Urinary bladder (tissue), 4 donors: ENCODE measurements at places on chromosomes 4 and X. TPM values are rescaled to one million over a fixed set of nuclear protein-coding genes. Genes with fewer than 3 reads are reported as not detected.

The RS1 gene
- total RNA-seq: not detected

The ITGB1BP2 gene
- total RNA-seq: 19.6 TPM

The NR0B1 gene
- total RNA-seq: not detected

The FGFR3 gene
- 26.5 TPM for total RNA-seq

The STK26 gene
- 26.3 TPM for total RNA-seq

DNA sequence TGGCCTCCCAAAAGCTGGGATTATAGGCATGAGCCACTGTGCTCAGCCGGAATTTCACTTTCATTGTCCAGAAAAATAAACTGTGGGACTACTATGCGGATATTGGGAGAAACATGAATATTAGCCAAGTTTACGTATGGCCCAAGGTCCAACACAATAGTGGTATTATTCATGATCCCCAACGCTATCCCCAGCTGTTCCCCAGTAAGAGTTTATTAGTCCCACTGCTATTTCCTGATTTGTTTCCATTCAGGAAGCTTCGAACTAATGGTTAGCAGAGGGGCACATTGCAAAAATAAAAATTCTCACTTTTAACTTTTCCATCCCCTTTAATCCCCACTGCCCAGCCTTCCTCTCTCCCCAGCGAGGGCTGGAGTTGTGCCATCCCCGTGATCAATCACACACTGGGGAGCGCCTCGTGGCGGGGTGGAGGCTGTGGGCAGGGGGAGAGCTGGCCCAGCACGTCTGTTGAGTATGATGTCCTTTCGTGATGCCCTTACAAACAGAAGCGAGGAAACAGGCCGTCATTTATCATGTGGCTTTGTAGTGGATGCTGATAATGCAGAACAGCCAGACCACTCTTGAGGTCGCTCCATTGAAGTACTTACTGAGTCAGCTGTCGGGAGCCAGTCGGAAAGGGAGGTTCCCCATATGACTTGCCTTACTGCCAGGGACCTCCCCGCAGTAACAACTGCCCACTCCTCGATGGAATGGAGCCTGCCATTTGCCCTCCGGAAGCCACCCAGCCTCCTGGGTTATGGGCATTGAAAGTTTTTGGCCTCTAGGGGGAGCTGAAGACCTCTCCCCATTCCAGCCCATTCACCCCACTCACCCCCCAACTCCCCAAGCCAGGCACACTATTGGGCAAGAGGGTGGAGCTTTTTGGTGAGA is 117.0 kb downstream of the KDR start:
- DNase-seq: no peak

DNA sequence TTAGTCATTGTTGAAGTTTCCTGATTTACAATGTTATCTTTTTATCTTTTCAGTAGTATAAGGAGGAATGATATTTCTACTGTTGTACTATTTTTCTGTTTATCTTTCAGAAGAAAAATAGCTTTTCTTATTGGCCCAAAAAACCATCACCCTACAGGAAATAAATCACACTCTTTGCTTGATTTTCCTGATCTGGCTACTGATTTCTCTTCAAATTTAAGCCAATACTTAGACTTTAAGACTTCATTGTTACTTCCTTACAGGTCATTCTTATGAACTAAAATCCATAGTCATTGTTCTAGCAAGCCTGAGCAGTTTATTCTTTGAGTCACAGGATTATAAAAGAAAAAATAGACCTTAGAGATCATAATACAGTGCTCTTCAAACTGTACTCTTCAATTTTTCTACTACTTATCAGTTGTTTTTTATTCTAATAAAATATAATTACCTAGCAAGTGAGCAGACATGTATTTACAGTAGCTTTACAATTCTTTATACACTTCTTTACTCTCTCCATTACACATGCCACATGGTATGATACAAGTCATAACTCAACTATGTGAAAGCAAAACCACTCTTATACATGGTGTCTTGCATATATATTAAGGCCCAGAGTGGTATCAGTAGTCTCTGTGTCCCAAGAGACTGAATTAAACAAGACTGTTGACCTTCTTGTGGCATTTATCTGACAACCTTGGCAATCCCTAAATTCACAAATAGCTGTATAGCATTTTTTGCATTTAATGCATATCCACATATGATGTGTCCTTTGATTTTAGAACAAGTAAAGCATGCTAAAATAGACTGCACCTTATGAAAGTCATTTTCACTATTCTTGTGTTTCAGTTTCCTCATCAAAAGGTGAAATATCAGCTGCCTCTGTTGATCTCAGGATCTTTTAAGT is 47.9 kb downstream of the TET2 start:
- DNase-seq: no peak

DNA sequence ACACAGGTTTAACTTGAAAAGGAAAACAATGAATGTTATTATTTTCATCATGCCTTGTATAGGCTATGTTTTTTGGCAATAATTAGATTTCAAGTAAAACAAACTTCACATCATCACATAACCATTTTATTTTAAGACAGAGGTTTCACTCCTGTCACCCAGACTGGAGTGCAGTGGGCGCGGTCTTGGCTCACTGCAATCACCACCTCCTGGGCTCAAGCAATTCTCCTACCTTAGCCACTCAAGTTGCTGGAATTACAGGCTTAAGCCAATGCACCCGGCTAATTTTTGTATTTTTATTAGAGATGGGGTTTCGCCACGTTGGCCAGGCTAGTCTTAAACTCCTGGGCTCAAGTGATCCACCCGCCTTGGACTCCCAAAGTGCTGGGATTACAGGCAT is 658.6 kb upstream of the ATOH1 start:
- DNase-seq: no peak

GRCh38 chr4:36399762-36400353 is 118.4 kb downstream of the DTHD1 start:
- DNase-seq: no peak

GRCh38 chr4:37279894-37280592 is 35.5 kb downstream of the NWD2 start:
- DNase-seq: no peak

- no peak for DNase-seq
These were observed 169.9 kb upstream of the FMR1 start for GRCh38 chrX:147741776-147742175.
